Esophagus squamous epithelium (tissue), 5 donors: ENCODE measurements at places on chromosomes 4 and X. TPM values are rescaled to one million over a fixed set of nuclear protein-coding genes. Genes with fewer than 3 reads are reported as not detected.

GRCh38 chr4:185437809-185438208, 12.0 kb upstream of the UFSP2 start:
- no peak for DNase-seq

DNA sequence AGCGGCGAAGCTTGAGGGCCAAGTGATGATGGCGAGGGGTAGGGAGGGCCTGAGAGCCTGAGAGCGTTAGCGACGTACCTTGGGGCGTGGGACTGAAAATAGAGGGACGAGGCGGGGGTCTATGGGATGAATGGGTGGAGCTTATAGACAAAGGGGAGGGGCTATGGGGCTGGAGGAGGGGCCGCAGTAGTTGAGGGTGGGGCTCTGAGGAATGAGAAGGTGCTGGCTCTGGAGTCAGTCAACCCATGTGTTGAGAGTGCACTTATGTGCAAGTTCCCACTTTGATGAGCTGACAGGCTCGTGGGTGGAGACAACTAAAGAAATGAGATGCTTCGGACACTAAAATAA, 488 bp downstream of the TBC1D25 start:
- no peak for DNase-seq

DNA sequence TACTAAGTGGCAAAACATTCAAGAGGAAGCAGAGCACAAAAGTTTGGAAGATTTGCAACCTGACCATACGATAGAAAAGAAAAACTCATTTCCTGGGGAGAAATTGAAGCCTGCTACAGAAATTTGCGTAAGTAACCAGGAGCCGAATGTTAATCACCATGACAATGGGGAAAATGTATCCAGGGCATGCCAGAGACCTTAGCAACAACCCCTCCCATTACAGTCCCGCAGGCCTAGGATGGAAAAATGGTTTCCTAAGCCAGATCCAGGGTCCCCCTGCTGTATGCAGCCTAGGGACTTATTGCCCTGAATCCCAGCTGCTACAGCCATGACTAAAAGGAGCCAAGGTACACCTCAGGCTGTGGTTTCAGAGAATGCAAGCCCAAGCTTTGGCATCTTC, 472.2 kb upstream of the KLHL4 start:
- DNase-seq, result no peak

GRCh38 chrX:21799767-21800166, 39.6 kb upstream of the MBTPS2 start:
- DNase-seq, result no peak

- DNase-seq, result no peak
Observed at GRCh38 chrX:2781698-2782097, 29.9 kb downstream of the XG start.

- no peak for DNase-seq
Observed at GRCh38 chr4:36037127-36037526, 207.2 kb downstream of the ARAP2 start.

DNA sequence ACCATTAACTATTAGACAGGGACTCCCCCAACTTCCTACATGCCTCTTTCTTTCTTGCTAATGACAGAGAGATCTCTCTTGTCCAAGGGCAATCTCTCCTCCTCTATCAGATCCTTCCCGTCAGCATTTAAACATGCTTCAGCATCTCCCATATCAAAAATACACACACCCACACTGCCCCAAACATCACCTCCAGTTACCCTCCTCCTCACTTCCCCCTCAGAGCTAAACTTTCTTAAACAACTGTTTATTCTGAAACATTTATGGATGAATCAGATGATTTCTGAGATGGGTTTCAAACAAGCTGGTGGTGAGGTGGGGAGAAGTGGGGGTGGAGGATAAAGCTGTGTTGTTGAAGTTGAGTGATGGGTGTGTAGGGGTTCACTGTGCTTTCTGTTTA, 23.5 kb downstream of the USP46 start:
- DNase-seq, result no peak

DNA sequence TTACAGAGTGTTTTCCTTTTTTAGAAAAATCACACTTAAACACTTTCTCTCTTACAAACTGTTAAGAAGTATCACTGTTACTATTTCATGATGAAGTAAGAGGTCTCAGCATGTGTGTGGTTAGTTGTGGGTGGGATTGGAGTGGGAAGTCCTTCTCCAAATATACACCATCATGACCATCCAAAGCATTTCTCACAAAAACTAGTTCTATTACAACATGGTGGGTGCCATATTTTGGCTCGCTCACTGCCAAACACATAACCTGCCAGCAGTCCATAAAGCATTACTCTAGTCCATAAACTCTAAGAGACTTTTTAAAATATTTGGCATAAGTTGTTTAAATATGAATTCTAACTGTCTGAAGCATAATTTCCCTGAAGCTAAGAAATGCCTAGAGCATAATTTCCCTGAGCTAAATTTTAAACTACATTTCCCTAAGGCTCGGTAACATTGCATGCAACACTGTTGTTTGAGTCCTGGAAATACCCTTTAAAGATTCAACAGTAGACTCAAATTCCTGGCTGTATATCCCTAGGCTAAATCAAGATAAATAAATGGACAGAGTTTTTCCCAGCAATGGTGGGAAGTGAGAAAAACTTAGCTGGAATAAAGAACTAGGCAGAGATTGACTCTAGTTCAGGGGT, 415.0 kb upstream of the INTU start:
- DNase-seq, result no peak

The ARMCX4 gene
- 2.9 TPM for total RNA-seq

The SYN1 gene
- total RNA-seq, result not detected
